HCT116 (cell line): ENCODE measurements at places on chromosomes 4 and X. TPM values are rescaled to one million over a fixed set of nuclear protein-coding genes. Genes with fewer than 3 reads are reported as not detected.

DNA sequence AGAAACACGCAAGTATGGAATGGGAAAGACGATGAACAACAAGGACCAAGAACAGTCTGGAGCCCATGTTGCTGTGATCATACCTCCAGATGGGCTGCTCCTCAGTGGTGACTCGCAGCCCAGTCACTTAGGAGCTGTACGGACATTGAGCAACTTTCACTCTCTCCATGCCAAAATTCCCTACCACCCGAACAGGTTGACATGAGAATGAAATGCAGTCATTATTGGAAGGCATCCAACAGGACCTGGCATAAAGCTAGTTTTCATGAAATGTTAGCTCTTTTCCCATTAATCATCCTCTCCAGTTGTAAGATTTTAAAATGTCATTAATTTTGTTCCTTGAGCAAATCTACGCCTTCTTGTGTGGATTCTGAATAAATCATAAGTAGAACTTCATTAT lies 82.7 kb upstream of the GPM6B start:
- DNase-seq = no peak

DNA sequence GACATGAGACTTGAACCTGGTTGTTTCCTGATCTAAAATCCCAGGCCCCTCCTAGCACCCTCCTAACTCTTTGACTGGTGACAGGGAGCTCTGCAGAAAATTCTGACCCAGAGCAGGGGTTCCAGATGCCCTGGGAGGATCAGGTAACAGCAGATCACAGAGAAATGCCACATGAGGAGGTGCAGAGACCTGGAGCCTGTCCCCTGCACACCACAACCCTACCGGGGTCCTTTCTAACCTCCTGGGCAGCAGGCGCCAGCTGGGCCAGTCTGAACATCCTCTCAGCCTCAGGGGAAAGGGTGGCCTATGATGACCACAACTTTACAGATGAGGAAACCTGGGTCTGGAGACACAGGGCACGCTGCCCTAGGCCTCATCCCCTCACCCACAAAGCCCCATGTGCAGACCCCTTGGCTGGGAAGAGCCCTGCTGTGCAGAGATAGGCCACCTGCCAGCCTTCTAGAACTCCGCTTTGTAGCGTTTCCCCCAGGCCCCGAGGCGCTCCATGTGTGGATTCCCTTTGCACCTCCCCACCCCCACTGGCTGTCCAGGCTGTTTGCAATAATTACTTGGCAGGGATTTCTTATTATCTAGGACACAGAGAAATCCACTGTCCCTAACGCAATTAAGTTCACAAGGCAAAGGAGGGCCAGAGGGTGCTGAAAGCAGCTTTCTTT lies 36.5 kb downstream of the WDR1 start:
- no peak for DNase-seq

- no peak for DNase-seq
Observed at GRCh38 chr4:153506341-153507309, 40.5 kb downstream of the TMEM131L start.

The FAM241A gene
- 4.5 TPM for total RNA-seq
